ENCODE measurements at places on chromosomes 12 and 14.

- no peak for DNase-seq
Measured at GRCh38 chr14:101558739-101559240, 2.5 kb upstream of the DIO3 start.

GRCh38 chr14:102164241-102164641 lies 24.5 kb downstream of the WDR20 start:
- no peak for DNase-seq

- DNase-seq = no peak
Measured at GRCh38 chr14:69262516-69262915, 2.6 kb downstream of the GALNT16 start.

GRCh38 chr14:103548463-103549351 lies 13.8 kb downstream of the BAG5 start:
- DNase-seq = no peak

DNA sequence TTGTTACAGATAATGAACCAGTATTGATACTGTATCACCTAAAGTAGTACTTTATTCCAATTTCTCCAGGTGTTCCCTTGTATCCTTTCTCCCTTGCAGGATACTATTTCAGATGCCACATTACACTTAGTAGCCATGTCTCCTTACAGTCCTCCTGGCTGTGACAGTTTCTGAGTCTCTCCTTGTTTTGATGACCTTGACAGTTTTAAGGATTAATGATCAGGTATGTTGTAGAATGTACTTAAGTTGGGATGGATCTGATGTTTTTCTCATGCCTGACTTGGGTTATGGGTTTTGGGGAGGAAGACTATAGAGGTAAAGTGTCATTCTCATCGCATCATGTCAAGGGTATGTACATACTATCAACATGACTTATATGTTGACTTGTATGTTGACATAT lies 193.6 kb downstream of the ADGRD1 start:
- no peak for DNase-seq
